Urothelium cell line (cell line): ENCODE measurements at places on chromosomes 4 and X.

- no peak for DNase-seq
Measured at GRCh38 chr4:47155919-47156318, 124.6 kb downstream of the GABRB1 start.

- no peak for DNase-seq
Measured at GRCh38 chr4:153027866-153028265, 91.7 kb downstream of the FHDC1 start.

GRCh38 chr4:117898496-117898895 is 135.8 kb upstream of the NDST3 start:
- DNase-seq: no peak

- DNase-seq: no peak
Measured at GRCh38 chr4:2886161-2886560, 42.5 kb downstream of the ADD1 start.

GRCh38 chr4:176077561-176077960 is 11.9 kb downstream of the WDR17 start:
- DNase-seq: no peak

DNA sequence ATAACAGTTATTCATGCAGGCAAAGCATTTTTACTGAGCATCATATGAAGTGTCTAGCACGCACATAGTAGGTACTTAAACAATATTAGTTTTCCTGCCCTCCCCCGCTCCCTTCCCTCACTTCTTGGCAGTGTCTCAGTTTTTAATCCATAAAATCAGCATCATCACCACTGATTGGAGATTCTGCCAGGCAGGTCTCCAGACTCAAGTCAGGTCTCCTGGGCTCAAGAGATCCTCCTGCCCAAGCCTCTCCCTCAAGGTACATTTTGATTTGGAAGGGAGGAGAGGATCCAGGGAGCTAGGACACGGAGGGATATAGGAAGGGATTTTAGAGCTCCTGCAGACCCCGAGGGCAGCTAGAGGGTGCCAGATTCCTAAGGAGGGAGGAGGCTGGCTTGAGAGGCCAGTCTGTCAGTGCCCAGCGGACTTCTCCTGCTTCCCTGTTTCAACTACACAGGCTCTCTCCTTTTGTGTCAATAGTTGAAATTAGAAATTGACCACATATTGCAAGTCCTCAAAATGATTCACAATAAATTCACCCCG is 4.4 kb upstream of the FAT1 start:
- no peak for DNase-seq

DNA sequence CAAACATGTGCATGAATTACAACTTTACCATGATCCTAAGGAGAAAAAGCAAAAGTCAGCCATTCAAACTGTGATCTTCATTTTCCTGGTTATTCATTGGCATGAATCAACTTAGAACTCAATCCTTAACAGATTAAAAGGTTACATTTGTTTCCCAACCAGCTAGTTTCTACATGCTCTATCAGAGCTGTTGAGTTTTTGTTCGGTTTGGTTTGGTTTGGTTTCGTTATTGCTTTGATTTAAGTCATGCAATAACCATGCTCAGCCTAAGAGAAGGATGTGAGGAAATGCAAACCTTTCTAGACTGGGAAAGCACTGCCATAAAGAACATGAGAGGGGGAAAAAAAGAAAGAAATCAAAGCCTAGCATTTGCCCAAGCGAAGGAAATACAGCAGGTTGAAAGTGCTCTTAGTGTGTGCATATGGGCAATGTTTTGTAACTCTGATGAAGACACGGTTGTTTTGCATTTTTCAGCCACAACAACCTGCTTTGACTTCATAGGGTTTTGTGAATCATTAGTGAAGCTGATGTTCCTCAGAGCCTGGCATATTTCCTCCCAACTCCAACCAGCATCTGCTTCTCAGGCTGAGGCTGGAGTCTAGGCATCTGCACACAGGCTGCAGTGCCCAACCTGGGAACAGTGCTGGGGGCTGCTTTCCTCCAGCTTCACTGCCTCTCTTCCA is 234.3 kb downstream of the ZNF674 start:
- DNase-seq: no peak

- DNase-seq: no peak
Measured at GRCh38 chrX:17299206-17299605, 75.8 kb upstream of the NHS start.

- no peak for DNase-seq
Measured at GRCh38 chr4:26204249-26204825, 116.5 kb upstream of the RBPJ start.

DNA sequence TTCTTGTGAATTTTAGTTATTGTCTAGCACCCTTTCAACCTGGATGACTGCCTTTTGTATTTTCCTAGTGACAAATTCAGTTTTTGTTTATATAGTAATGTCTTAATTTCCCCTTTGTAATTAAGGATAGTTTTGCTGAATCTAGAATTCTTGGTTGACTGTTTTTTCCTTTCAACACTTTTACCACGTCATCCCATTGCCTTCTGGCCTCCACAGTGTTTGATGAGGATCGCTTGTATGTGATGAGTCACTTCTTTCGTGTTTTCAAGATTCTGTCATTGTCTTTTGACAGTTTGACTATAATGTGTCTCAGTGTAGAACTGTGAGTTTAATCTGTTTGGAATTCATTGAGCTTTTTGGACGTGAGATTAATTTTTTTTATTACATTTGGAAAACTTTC is 30.1 kb downstream of the KDM6A start:
- DNase-seq: peak; percentile 34

- DNase-seq: no peak
Measured at GRCh38 chr4:33357121-33357520, 2637.0 kb downstream of the PCDH7 start.

DNA sequence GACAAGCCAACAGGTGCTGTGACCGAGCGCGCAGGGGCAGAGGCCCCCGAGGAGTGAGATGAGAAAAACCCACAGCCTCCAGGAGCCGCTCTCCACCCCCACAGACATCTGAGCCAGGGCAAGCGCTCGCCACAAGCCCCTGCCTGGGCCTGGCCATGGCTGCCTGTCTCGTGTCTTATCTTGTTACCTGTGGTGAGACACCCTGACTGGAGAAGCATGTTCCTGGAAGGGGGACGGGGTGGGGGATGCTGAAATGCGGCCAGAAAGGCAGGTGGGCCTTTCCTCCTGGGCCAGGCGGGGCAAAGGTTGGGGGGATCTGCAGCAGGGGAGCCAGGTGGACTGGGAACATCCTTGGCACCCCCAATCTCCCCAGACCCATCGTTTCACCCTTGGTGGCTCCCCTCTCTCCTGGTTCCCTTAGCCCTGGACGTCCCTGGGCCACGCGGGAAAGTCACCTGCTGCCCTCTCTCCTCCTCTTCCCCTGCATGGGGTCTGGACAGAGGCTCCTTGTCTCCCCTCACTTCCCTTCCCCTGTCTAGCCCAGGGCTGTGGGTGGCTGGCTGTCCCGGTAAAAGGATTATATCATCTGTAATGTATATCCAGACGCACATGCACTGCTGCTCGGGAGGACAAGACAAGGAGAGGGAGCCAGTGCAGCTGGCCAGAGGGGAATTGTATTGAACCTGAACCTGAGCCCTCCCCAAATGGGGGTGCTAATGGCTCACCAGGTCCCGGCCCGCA is 8.4 kb upstream of the DUSP9 start:
- DNase-seq: no peak

DNA sequence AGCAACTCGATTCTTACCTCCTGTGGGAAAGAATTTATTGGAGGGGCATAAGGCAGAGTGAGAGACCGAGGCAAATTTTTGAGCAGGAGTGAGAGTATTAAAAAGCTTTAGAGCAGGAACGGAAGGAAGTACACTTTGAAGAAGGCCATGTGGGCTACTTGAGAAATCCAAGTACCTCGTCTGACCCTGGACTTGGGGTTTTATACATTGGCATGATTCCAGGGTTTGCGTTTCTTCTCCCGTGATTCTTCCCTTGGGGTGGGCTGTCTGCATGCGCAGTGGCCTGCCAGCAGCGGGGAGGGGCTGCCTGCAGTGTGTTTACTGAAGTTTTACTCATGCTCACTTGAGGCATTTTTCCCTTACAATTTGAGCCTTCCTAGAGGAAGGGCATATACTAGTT is 3.4 kb downstream of the GALNT7 start:
- DNase-seq: no peak

DNA sequence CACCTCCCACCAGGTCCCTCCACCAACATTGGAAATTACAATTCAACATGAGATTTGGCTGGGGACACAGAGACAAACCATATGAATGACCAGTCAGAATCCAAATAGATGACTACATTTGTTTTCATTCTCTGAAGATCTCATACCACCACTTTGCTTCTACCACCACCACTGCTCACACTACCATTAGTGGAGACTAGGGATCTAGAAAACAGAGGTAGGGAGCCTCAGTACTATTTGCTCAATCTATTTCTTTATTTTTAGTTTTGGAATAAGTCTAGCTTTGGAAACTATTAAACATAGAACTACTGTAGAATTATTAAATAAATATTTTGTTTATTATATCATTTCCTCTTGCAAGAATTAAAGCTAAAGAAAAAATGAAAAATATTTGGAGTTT is 727.9 kb downstream of the CCSER1 start:
- DNase-seq: no peak

DNA sequence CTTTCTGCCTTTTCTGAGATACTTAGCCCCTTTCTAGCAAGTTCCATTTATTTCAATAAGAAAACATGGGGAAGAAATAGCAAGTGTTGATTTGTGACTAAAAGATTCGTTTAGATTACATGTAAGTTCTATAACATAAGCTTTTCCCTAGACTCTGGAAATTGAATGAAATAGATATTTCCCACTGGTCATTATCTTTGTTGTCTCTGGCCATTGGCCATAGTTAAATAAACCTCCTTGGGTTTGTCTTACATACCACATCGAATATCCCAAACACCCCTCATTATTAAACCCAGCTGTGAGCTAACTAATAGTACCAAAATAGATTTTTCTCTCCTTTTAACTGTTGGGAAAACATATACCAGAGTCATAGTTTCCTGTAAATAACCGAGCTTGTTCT is 534.8 kb downstream of the IQCM start:
- no peak for DNase-seq

DNA sequence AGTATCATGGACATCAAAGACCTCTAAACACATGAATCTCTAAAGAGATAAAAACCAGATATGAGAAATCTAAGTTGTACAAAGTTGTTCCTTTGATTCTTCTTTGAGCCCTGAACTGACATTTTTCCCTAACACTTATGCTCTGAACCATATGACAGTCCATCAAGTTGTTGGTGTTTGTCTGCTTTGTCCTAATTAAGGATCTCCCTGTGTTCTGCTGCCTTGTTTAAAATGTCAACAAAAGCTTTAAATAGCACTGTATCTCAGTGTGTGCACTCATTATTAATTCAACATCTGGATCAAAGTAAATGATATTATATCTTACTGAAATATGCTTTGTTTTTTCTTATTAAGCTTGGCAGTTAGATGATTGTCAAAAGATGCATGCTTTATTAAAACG is 321.8 kb downstream of the MAPK10 start:
- DNase-seq: no peak

- DNase-seq: peak; percentile 24
Measured at GRCh38 chr4:27790911-27791310, 930.3 kb downstream of the STIM2 start.

GRCh38 chr4:76311896-76312331 is 5.4 kb downstream of the STBD1 start:
- DNase-seq: no peak

GRCh38 chrX:140723121-140723715 is 13.7 kb downstream of the LINC00632 start:
- DNase-seq: no peak

- DNase-seq: peak; percentile 0
Measured at GRCh38 chrX:142089193-142089592, 115.9 kb downstream of the MAGEC2 start.

GRCh38 chr4:123598331-123598730 is 201.7 kb downstream of the SPRY1 start:
- DNase-seq: no peak

- DNase-seq: no peak
Measured at GRCh38 chr4:36761607-36762006, 480.2 kb downstream of the DTHD1 start.

GRCh38 chr4:46508216-46508615 is 118.3 kb upstream of the GABRA2 start:
- DNase-seq: no peak

GRCh38 chrX:17960891-17961290 is 99.8 kb upstream of the RAI2 start:
- DNase-seq: no peak

DNA sequence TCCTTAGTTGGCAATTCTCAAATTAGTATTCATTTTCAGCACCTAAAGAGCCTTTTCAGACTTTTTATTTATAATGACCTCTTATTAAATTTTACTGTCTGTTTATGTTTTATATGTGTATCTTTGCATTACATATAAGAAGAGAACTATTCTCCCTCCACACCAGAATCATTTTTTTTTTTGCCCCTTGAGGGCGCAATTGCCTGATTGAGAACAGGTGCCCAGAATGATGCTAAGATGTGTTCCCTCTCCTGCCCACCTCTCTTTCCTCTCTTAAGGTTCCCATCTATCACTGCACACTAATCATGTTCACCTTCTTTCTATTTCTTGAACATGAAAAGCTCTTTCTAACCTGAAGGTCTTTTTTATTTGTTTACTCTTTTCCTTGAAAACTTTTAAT is 44.2 kb upstream of the ADAM29 start:
- DNase-seq: peak; percentile 3

DNA sequence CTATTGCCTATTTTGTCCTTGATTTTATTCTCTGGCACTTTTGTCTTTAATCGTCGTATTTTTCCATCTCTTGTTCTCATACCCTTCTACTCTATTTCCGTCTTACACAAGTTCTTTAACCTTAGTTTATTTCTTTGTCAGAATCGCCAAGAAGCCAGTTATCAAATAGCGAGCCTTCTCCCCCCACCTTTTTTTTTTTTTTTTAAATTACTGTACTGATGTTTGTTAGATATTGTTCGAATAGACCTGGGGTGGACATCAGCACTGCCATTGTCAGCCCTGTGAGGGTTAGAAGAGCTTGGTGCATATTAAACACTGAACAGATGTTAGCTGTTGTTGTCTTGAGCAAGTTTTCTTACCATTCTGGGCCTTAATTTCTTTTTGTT is 1.2 kb downstream of the SPCS3 start:
- no peak for DNase-seq

GRCh38 chrX:45506149-45506730 is 305.6 kb upstream of the DIPK2B start:
- no peak for DNase-seq

DNA sequence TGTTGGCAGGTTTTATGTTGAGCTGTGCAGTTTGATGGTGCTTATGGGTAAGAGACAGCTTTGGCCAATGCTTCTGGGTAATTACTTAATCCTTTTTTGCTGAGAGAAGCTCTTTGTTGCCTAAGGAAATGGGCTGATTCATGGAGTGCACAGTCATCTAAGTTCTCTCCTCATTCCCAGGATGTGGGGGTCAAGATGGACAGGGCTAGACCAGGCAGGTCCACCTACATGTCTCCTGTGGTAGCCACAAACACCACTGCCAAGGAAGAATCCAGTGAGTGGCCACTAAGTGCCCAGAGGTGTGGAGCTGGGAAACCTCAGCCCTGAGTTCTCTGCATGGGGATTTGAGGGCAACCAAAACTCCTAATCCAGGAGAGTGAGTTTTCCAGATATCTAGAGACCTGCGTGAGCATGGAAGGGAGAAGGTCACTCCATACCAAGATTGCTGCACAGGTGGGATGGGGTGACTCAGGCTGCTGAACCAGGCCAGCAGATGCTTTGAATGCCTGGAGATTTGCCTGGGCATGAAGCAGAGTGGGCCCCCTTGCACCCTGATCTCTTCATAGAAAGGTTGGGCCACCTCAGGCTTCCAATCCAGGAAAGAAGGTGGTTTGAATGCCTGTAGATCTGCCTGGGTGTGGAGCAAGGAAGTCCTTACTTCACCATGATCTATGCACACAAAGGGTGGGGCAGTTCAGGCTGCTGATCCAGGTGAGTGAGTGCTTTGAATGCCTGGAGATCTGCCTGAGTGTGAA is 234.8 kb upstream of the GNPDA2 start:
- no peak for DNase-seq

GRCh38 chr4:152434011-152434410 is 101.9 kb downstream of the FBXW7 start:
- no peak for DNase-seq
